ENCODE measurements at places on chromosomes 7 and 10.
A peak's percentile ranks its signal among the peaks of the same experiment; 100 is the strongest.

- DNase-seq, result peak; percentile 95
Measured at GRCh38 chr10:72260239-72260975, 13.3 kb upstream of the DDIT4 start.

GRCh38 chr7:5500777-5501350, 77.2 kb upstream of the TNRC18 start:
- DNase-seq, result no peak

DNA sequence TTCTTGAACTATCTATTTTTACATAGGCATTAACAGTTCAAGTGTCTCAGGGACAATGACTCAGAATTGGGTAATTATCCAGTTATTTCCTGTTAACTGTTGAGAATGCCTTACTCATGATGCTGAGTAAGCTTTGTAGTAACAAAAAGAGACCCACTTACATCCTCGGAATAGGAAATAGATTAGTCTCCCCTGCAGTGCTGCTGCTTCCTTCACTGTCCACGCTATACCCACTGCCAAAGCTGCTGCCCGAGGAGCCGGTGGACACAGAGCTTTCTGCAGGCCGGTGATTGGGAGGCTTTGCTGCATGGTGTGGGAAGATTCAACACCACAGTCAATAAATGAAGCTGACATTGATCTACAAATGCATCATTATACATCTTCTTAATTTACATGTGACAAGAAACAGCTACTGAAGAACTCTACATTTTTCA, 357.1 kb downstream of the PCLO start:
- peak; percentile 64 for DNase-seq

DNA sequence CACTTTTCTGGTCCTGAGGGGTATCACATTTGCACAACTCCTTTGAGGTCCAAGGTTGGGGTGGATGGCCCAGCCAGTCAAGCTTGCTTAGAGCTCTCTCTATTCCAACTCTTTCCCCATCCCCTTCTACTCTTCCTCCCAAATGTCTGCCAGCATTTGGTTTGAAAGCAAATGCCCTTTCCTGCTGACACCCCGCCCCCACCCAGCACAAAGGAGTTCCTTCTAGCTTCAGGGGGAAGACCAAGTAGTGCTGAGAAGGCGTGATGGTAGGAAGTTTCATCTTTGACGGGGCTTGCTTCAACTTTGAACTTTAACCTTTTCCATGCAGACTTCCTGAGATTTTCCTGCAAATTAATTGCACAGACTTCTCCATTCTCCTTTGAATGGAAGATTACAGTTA, 137.5 kb upstream of the TCF7L2 start:
- DNase-seq, result no peak

- DNase-seq, result no peak
Measured at GRCh38 chr7:149147752-149148653, 750 bp downstream of the ZNF398 start.

GRCh38 chr7:116075351-116076145, 45.0 kb upstream of the TFEC start:
- no peak for DNase-seq

DNA sequence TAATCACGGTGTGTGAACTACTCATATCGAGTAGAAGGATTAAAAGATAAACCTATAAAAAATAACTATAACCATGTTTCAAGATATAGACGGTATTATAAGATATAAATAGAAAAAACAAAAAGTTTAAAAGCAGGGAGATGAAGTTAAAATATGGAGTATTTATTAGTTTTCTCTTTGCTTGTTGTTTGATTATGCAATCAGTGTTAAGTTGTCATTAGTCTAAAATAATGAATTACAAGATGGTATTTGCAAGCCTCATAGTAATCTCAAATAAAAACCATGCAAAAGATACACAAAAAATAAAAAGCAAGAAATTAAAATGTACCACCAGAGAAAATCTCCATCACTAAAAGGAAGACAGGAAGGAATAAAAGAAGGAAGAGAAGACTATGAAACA, 83.3 kb downstream of the TES start:
- DNase-seq, result no peak

DNA sequence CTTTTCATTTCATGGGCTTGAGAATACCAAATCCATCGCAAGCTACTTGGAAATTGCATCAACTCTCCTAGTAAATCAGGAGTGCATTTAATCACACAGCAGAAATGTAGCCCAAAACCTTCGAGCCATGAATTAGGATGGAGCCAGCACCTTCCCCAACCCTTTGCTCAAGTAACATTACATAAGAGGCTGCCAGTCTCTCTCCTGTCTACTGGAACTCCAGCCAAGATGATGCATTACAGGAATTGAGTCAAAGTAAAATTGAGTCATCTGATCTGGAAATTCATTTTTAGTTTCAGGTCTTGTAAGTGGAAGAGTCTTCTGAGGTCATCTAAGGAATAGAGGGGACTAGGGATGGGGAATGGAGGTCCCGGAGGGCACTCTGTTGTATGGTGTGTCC, 69.7 kb upstream of the FHIP2A start:
- no peak for DNase-seq

- DNase-seq, result no peak
Measured at GRCh38 chr10:131909929-131910328, 9.1 kb downstream of the PPP2R2D start.

- DNase-seq, result no peak
Measured at GRCh38 chr7:55517191-55517633, 55.1 kb downstream of the VOPP1 start.

- no peak for DNase-seq
Measured at GRCh38 chr7:70595370-70595754, 536.6 kb upstream of the GALNT17 start.

GRCh38 chr10:69732147-69732825, 69.4 kb upstream of the COL13A1 start:
- DNase-seq, result no peak

DNA sequence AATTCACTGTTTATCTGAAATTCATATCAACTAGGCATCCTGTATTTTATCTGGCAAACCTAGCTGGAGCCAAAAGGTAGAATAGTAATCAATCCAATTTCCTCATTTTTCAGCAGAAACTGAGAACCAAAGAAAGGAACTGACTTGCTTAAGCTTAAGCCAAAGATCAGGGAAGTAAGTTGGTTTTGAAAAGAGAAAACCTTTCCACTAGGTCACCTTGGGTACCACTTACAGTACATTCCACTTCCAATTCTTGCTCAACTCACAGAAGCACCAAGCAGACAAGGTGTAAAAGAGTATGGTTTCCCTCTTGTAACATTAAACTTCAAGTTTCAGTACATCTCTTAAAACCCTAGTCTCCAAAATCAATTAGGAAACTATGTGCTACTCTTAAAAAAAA, 79.6 kb downstream of the ZFAND4 start:
- DNase-seq, result no peak

GRCh38 chr7:381211-382042, 91.5 kb downstream of the FOXL3 start:
- DNase-seq, result no peak

- no peak for DNase-seq
Measured at GRCh38 chr7:133234961-133235875, 17.7 kb upstream of the EXOC4 start.

DNA sequence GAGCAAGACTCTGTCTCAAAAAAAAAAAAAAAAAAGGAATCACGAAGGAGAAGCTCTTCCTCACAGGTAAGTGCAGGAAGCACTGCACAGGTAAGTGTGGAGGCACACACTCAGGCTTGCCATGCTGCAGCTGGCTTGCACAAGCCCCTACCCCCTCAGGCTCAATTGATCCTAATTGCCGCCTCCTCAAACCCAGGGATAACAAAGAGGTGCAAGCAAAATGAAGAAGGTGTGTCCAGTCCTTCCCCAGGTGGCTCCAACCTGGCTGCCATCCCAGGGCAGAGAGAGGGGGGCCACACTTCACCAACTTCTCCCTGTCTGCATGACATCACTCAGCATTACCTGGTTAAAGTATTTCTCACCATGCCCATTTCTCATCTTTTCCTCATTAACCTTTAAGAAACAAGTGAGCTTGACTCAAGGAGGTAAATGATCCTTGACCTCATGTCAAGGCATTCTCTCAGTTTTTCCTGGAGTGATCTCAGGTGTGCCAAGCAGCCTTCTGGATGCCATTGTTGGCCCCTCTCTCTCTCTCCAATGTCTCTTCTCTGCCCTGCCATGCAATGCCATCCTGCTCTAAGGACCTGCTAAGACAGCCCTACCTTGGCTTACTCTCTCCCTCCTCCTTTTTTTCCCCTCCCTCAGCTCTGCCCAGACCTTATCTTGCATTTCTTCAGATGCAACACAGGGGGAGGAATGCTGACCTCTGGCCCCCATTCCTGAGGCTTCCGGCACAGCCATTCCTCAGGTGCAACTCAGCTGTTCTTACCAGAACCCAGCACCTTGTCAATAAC, 13.0 kb upstream of the TRPV6 start:
- DNase-seq, result no peak

DNA sequence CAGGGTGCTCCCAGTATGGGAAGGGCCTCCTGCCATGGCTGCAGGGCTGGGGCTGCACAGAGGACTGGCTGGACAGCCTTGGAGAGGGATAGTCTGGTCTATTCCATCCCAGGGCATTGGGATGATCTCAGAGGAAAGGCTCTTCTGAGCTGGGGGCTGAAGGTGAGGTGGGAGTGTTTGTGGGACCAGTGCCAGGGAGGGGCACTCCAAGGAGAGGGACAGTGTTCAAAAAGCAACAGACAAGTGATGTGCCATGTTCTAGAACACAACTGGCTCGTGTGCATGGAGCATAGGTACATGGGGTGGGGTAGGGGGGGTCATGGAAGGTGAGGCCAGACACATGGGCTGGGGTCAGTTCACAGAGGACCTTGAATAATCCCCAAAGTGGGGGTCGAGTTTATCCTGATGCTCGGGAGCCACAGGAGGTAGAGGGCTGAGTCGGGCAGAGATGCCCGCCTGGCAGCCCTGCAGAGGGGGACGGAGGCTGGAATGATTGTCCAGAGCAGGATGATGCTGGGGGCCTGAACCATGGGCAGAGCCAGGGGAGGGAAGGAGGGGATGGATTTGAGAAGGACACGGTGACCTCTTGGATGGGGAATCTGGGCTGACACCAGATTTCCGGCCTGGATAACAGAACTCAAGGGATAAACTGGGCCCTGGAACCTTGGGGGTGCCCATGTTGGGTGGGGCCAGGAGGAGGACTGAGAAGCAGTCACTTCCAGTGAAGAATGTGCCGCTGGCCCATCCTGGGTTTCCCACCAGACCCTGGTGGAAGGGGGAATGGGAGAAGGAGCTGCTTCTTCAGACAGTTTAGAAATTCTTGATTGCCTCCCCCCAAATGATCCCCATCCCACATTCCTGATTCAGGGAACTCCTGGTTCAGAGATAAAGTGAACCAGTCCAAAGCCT, 50.4 kb downstream of the NEURL1 start:
- no peak for DNase-seq

- DNase-seq, result no peak
Measured at GRCh38 chr7:37041461-37041860, 317.2 kb upstream of the AOAH start.

DNA sequence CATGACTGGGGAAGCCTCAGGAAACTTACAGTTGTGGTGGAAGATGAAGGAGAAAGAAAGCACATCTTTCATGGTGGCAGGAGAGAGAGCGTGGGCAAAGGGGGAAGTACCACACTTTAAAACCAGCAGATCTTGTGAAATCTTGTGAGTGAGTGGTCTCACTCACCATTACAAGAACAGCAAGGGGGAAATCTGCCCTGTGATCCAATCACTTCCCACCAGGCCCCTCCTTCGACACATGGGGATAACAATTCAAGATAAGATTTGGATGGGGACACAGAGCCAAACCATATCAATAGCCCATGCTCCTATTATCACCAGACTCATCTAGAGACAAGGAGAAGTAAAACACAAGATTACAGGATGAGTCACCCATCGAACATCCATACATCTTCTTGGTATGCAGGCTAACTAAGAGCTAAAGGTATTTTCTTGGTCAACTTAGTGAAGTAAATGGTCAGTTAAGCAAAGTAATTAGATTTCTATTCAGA, 55.3 kb upstream of the YAE1 start:
- no peak for DNase-seq

- DNase-seq, result no peak
Measured at GRCh38 chr10:124151466-124152095, 58.2 kb upstream of the CHST15 start.

DNA sequence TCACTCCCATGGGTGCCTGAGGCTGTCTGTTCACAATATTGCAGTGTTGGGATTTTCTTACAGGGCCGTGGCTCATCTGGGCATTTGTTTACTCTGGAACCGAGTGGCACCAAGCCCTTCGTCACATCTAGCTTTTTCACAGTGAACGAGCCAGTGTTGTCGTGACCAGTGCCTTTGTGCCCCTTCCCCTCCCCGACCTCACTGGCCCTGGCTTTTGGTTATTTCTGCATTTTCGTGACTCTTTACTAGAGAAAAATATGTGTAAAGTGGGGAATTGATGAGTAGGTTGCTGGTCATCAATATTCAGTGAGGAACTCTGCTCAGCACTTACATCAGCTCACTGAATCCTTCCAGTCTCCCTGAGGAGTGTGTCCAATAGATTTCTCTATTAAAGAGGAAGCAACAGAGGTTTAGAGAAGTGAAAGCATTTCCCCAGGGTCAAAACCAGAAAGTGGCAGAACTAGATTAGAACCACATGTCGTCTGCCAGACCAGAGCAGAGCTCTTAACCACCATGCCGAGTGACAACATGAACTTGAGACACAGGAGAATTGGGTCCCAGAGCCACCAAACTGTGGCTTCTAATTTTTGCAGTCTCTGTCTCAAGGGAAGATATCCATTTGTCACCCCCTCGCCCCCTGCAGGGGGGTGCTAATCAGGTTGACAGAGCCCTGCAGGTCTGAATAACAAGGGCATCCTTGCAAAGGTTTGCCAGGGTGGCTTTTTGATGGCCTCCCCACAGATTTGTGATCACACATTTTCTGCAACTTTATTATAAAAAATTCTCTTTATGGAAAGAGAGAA, 125.3 kb downstream of the CHN2 start:
- DNase-seq, result no peak

DNA sequence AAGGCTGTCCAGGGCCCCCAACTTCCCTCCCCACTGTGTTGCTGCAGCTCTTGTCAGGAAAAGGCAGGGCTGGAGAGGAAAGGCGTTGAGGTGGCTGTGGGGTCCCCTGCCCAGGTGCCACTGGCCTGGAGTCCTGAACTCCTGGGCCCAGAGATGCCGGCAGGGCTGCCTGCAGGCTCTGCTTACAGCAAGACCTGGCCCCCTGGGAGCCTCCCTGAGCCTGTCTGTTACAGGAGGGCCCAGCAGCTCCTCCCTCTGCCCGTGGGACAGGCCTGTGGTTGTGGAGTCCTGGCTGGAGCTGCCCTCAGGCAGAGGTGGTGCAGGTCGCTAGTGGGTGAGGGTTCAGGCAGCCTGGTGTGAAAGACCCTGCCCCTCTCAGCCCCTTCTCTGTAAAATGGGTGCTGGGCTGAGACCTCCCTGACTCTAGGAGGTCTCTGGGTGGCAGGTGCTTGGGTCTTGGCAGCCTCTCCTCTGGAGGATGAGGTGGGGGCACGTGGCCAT, 9.9 kb downstream of the ANTXRL start:
- no peak for DNase-seq

DNA sequence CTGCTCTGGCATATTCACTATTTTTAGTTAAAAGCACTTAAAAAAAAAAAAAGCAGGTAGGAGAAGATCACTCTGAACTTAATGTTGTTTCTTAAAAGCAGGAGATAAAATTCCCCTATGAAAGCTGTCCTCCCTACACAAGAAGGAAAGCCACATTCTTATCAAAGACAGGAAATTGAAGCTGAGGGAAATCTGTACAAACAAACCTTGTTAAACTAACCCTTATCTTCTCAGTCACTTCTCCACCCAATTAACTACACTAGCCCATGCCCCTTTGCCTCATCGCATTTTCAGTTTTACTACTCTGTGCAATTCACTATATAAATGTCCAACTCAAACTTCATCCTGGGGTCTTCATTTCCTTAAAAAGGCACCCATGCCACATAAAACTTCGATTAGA, 2.7 kb upstream of the CDCA7L start:
- no peak for DNase-seq

Measured in fibroblast of the conjunctiva (primary cell).